A549 treated with DMSO at 1 μM for 4 hours (cell line): ENCODE measurements at places on chromosomes 4 and X. TPM values are rescaled to one million over a fixed set of nuclear protein-coding genes. Genes with fewer than 3 reads are reported as not detected.

The PTCHD1 gene
- not detected in 5 replicates for total RNA-seq

The NAA11 gene
- total RNA-seq, result not detected in 5 replicates

The PRSS12 gene
- total RNA-seq, result 0.22 to 0.53 TPM (median 0.41 TPM) in 5 replicates

The ITIH6 gene
- not detected in 5 replicates for total RNA-seq

The CSAG3 gene
- total RNA-seq, result not detected in 5 replicates

The MEPE gene
- not detected in 5 replicates for total RNA-seq
